ENCODE measurements at places on chromosomes 2 and 18.

DNA sequence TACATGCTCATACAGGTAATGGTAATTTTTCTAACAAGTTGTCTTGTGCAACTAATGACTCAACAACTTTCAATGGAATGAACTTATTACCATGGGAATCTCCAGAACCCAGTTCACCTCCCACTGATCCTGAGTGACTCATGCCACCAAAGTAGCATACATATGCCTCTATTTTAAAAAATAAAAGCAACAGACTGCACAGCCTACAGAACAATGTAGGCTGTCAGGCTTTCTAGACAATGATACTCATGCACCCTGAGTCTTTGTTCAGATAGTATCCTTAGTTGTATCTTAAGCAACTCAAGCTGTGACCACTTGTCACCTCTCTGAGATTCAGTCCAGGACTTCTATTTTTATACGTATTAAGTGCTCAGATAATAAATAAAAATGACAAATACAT lies 531.0 kb upstream of the SETBP1 start:
- DNase-seq: no peak

GRCh38 chr2:29006092-29006979 lies 25.2 kb downstream of the TOGARAM2 start:
- DNase-seq: no peak

GRCh38 chr2:159792599-159792998 lies 5.4 kb downstream of the CD302 start:
- no peak for DNase-seq

DNA sequence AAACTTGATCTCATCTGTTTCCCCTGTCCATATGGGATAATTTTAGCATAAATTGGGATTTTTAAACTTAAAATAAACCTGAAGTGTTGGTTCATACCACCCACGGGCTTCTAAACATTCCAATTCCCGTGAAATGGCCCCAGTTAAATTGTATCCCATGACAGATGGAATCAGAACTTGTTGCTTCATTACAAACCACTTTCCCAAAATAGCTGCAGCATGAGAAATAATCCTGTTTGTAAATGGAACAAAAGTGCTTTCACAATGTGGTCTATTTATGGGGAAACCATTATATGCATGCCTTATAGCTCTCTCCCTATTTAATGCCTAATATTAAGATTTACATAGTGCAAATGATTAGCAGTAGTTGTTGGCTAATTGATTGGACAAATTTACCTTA lies 15.9 kb downstream of the SCG2 start:
- no peak for DNase-seq

DNA sequence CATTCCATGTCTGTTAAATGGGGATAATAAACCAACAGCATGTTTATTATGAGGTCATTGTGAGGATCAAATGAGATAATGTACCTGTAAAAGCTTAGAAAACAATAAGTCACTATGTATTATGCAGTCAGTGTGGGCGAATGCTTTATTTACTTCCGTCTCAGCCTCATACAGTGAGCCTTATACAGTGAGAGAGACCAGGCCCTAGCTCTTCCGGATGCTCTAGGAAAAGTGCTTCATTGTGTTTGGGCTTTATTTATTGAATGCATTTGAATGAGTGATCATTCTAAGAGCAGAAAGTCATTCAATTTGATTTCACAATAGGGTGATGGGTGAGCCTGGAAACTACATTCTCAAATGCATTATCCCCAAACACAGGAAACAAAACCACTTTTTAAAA lies 603.9 kb upstream of the FANCL start:
- no peak for DNase-seq

DNA sequence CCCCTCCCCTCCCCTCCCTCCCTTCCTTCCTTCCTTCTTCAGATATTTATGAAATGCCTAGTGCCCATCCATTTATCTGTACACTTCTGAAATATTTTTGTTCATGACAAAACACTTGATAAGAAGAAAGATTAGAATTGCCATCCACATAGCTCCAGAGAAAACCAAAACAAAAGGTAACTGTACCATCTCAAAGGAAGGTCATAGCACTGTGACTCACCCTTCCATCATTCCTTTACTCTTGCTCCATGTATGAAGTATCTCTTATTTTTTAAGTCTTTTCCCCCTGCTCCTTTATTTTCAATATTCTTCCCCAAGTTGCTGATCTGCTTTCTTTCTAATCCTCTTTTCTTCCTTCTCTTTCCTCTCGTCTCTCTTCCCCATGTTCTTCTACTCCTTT lies 9.9 kb downstream of the CNTNAP5 start:
- no peak for DNase-seq

DNA sequence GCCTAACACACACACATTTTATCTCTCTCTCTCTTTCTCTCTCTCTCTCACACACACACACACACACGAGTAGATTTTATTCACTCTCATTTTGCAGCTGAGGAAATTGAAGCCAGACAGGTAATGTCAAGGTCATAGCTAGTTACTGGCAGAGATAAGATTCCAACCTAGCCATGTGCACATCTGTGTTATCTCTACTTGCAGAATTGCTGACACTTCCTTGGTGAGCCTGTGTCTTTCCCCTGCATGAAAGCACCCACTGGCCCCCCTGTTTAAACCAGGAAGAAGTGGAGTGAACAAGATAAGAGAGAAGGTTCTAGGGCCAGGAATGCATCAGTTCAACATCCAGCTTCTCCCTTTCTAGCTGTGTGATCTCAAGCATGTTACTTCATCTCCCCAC lies 423.7 kb downstream of the TXNL1 start:
- no peak for DNase-seq

DNA sequence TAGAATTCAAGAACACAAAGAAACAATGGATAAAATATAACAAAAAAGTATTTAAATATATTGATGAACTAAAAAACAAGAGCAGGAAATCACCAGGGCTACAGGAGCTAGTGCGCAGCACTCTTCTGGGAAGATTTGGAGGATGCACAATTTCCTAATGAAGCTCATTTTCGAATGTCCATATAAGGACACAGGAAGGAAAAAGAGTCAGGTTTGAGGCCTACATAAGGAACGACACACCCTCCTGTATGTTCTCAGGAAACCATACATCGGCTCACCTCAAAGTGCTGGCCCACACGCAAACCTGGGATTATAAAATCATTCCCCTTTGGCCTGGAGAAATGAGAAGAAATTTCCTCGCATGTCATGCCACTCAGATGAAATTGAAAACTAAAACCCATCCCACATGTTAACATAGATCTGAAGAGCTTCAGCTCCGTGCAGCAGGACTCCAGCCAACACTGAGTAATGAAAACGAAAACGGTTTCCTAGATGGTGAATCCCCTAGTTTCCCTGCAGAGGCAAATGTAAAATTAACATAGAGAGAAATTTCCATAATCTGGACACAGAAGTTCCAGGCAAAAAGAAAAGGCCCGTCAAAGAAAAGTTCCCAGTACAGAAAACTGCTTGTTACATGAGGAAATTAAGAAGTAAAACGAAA lies 825.8 kb downstream of the SOCS6 start:
- DNase-seq: no peak

- no peak for DNase-seq
These were observed 99.9 kb upstream of the FN1 start for GRCh38 chr2:215535741-215536140.

- no peak for DNase-seq
These were observed 201.7 kb upstream of the STON1 start for GRCh38 chr2:48328159-48328809.

- DNase-seq: no peak
These were observed 142.7 kb downstream of the SCG2 start for GRCh38 chr2:223459328-223459939.

DNA sequence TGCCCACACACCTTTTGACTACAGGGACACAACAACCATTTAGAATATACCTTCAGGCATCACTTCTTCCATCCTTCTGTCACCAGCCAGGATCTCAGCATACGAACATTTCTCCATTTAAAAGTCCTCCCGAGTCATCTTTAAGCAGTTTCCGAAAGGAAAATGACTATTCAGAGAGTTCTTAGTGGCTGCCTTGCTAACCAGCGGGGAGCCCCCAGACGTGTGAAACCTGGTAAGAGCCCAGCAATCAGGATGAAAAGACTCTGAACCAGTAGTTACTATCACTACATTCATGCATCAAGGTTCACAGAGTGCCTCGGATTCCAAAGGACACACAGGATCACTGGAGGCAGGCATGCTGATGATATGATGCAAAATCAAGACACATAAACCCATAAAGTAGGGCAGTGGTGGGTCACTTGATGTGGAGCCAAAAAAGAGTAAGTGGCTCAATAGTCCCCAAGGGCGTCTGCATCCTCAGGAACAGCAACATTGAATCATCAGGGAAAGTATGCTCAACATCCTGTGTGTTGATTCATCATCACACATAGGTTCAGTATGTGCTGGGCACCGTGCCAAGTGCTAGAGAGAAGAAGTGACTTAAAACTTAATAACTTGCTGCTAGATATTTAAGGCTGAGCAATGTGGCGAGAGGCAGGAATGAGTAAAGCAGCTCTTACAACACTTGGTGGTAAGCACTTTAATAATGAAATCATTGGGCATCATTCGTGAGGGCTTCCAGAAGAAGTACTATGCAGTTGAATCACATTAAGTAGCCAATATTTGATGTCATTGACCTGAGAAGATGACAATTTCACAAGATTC lies 4.4 kb downstream of the CCL20 start:
- no peak for DNase-seq

GRCh38 chr2:97727296-97727695 lies 13.9 kb downstream of the ZAP70 start:
- no peak for DNase-seq

DNA sequence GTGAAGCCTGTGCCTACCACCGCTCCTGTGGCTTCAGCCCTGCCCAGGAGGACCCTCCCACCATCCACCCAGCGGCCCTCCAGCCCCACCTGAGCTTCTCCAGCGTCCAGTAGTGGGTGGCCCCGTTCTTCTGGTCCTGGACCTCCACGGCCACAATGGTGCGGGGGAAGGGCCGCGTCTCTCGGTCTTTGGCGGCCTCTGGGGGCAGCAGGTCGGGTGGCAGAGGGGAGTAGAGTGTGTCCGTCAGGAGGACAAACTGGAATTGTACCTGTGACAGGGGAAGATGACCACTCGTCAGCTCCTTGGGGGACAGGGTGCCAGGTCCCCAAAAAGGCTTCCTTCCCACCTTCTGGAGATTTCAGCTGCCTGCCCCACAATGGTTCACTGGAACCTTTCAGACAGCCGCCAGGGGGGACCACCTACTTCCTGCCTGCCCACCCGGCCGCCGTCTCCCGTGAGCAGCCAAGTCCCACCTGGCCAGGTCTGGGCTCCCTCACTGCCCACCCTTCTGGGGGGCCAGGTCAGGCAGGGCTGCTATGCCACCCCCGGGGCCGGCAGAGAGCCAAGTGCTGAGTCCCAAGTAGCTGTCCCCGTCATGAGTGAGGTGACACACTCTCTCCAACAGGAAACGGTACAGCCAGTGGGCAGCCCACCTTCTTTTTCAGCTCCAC lies 59.3 kb downstream of the KIF1A start:
- DNase-seq: no peak

GRCh38 chr2:207974216-207974605 lies 51.1 kb downstream of the PLEKHM3 start:
- no peak for DNase-seq

DNA sequence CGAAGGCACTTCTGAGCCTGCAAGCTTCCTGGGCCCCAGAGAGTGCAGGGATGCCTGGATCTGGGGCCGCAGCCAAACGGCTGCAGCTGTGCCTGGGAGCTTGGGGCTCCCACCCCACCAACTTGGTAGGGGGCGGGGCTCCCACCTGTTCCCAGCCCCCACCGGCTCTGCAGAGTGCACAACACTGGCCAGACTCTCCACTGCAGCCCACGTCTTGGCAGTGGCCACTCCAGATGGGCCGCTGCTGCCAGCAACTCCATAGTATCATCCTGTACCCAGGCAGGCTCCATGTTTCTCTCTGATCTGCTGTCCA lies 9.9 kb downstream of the DYSF start:
- no peak for DNase-seq

DNA sequence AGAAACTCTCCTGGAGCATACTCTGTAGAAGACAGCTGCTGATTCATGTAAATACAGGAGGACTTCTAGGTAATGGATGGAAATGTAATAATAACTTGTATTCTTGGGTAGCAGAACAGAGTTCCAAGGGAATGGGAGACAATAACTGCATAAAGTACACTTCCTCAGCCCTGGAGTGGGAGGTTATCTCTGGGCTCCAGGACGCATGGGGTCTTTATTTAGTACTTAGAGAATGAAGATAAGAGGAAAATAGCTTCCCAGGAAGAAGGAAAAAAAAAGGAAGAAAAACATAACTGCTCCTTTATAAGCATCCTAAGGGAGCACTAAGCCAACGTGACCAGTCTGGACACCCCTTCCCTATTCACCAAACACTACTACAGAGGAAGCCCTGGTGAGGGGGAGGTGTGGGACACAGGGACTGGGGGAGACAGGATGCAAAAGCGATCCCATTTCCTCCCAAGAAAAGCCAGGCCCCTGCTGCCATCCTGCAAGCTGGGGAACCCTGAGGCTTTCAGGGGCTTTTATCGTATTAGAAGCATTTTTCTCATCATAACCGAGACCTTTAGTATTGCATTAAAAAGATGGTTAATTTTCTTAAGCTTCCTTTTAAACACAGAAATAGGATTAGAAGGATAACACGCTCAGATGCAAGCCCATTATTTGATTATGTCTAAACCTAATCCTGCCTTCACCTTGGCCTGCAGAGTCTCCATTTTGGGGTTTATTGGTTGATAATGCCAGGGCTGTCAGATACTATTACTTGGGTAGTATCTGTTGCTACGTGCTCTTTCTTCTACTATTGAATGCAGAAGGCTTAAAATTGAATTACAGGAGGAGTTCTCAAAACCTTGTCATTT lies 78.5 kb downstream of the KLF7 start:
- DNase-seq: no peak

- DNase-seq: no peak
These were observed 43.3 kb upstream of the PLB1 start for GRCh38 chr2:28452534-28453081.
